Right hindlimb (tissue), 1 donor: ENCODE measurements at places on chromosomes 4 and X.

DNA sequence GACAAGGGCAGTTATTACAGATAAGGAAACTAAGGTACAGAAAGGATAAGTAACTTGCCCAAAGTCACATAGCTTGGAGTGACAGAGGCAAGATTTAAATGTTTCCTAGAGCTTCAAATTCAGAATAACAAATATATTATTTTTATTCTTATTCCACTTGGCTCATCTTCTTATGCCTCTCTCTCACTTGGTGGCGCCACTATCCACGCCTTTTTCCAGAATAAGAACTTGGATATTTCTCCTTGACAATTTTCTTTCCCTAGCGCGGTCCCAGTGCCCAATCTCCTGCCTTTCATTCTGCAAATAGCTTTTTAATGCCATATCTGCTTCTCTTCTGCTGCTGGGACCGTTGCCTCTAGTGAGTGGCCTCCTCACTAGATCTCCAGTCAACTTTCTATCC lies 78.5 kb downstream of the MSN start:
- no peak for DNase-seq

GRCh38 chr4:8644461-8644891 lies 51.9 kb downstream of the CPZ start:
- DNase-seq, result no peak

GRCh38 chr4:36337665-36338185 lies 56.3 kb downstream of the DTHD1 start:
- no peak for DNase-seq

DNA sequence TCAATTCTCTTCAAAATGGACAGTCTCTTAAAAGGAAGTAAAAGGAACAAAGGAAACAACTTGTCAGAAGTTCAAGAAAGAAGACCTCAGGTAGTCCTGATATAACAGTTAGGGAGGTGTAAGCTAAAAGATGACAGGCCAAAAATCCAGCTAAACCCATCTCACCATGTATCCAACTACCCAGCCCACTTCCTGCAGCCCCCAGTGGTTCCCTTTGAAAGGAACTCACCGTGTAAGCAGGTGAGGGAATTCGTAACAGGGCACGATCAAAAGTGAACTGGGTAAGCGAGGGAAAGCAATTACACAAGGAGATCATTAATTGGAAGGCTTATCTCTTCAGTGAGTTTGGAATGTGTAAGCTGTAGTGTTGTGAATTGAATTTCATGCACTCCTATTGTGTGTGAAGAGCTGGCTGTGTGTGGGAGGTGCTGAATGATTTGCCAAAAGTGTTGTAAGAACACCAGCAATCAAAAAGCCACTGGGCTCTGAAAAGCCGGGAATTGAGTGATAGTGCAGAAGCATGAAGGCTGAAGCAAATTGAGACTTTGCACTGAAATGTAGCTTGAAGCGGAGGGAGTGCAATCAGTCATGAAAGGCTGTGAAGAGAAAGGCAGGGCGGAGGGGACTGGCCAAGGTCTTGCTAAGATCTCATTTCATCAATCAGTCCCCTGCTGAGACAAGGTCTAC lies 914.2 kb upstream of the LCORL start:
- no peak for DNase-seq

DNA sequence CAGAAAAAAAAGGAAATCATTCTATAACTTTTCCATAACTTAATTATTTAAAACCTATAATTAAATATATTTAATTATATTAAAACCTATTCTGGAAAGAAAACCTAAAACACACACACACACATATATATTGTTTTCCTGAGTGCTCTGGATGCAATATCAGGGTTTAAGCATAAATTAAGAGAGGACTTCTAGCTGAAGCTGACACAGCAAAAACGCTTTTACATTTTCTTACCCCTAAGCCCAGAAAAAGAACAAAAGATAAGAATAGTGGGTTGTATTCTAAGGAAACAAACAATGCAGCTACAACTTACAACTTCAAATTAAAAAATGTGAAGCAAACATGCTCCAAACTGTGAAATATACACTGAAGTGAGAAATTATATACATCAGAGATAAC lies 52.3 kb downstream of the TMPRSS11B start:
- DNase-seq, result no peak
